ENCODE measurements at places on chromosomes 4 and X.

DNA sequence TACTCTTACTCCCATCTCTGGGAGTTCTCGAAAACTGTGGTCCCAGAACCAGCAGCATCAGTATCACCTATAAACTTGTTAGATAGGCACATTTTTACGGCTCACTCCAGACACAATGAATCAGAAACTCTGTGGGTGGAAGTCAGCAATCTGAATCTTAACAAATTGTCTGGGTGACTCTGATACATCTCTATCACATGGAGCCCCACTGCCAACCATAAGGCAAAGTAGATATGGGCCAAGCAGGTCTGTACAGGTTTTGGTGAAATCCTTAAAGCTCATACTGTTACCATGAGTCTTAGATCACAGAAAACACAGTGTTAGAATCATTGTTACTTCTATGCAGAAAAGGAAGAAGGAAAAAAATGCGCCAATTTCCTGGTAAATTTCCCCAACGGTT, 122.5 kb upstream of the HCCS start:
- no peak for DNase-seq

GRCh38 chr4:183468210-183469095, 24.0 kb downstream of the CDKN2AIP start:
- DNase-seq = no peak

GRCh38 chr4:39660045-39660444, 21.4 kb upstream of the SMIM14 start:
- DNase-seq = no peak

GRCh38 chr4:150286656-150287055, 208.4 kb downstream of the DCLK2 start:
- no peak for DNase-seq

- no peak for DNase-seq
Observed at GRCh38 chrX:123728016-123728415, 4.8 kb downstream of the THOC2 start.

- DNase-seq = no peak
Observed at GRCh38 chrX:83022020-83022419, 486.1 kb upstream of the POU3F4 start.

GRCh38 chr4:77229433-77229832, 72.4 kb downstream of the CCNG2 start:
- DNase-seq = no peak

GRCh38 chr4:125392694-125393093, 77.9 kb downstream of the FAT4 start:
- no peak for DNase-seq

GRCh38 chr4:70996018-70996360, 2.5 kb downstream of the DCK start:
- DNase-seq = no peak

DNA sequence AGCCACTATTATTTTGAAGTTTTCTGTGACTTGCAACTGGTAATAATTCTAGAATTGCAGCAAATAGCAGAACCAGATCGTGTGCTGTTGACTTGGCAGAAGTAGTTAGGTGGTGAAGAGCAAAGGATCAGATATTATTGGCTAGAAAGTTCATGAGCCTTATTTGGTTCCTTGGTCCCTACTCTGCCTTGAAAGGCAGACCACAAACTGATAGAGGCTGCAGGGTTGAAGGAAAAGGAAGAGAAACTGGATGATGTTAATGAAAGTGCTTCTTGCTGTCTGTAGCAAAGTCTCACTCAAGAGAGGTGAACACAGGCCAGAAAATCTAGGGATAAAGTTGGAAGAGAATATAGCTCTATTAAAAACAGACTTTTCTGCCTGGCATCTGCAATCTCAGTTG, 41.2 kb upstream of the RNF150 start:
- no peak for DNase-seq

DNA sequence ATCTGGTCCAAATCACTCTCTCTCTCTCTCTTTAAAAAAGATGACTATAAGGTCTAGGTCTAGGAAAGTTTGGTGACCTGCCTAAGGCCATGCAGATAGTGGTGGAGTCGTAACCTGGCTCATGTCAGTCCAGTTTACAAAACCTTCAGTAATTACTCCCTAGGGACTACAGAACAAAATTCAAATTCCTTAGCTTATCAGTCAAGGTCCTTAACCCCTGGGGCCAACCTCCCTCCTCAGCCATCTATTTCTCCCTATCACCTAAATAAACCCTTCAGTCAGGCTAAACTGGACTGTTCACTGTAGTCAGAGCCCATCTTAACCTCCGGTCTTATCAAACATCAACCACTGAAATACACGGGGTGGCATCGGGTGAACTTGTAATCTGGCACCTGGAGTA, 68.9 kb downstream of the MAP3K15 start:
- DNase-seq = no peak

Data from body of pancreas (tissue), 4 donors.